ENCODE measurements at places on chromosomes 11 and 22.

DNA sequence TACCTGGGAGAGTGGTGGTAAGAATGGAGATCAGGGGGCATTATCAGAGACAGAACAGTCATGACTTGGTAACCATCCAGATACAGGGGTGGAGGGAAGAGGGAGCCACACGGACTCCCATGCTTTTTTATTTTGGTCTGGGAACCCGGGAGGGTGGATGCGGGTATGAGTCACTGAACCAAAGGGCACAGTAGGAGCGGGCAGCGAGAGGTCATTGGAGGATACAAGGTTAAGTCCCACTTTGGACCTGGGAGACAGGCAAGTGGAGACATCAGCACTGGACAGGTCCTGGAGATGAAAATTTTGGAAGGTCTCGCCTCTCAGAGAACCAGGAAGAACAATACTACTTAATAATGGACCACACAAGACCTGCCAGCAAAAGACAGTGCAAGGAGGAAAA, 6.7 kb downstream of the HDHD5 start:
- DNase-seq, result no peak

GRCh38 chr22:37674951-37675929, at the start of gene LGALS1:
LGALS1 (plus strand) TSS chr22:37675636; CDS start chr22:37675703, 67 bp downstream.
- peak; percentile 96 for DNase-seq

DNA sequence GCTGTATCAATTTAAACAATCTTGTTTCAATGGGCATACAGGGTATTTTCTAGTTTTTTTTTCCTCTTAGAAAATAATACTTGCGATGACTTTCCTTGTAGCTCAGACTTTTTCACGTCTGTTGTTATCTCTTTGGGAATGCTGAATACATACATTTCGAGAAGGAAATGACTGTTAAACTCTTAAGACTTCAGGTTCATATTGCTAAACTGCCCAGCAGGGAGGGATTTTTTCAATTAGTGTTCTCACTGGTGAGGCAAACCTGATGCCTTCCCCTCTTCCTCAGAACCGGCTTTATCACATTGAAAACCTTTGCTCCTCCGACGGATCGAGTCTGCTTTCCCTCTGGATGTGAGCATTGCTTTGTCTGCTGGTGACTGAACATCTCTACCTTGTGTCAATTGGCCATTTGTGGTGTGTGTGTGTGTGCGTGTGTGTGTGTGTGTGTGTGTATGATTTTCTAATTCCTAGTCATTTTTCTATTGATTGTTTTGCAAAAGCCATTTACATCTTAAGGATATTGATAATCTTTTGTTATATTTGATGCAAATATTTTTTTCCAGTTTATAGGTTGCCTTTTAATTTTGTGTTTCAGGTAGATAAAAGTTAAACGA, 6.6 kb downstream of the NEAT1 start:
- DNase-seq, result no peak

DNA sequence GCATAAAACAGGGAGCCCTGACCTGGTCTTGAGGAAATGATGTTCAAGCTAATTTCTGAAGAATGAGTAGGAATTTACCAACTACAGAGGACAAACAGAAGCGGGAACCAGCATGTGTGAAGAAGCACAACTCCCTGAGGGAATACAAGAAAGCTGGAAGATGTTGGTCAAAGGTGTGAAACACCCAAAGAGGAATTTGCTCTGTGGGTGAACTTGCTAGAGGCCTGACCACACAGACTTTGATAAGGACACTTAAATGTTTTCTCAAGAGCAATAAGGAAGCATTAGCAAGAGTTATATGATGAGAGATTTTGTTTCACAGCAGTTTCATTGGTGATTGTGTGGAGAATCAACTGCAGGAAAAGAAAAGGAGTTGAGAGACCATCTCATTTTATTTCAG, 17.6 kb downstream of the SLC5A12 start:
- no peak for DNase-seq

DNA sequence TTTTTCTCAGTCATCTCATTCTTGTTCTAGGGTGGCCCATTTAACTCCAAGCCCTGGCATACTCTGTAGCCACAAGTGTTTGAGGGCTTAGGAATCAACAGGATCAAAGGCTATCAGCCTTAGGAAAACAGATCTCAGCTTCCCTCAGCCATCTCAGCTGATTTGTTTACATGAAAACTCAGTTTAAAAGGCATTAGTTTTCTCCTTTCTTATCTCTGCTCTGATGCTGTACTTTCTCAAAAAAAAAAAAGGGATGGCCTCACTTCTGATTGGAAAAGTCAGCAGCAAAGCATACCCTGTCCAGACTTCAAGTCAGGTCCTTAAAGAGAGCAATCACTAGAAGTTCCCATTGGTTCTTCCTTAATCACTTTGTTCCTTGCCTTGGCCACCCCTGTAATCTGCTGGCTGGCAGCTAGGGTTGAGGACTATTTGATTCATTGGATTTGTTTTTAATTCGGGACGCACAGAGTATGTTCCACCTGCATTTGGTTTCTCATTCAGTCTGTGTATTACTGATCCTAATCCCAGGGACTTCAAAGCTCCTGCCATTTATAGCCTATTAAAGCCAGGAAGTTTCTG, 102.8 kb downstream of the EXT2 start:
- no peak for DNase-seq

DNA sequence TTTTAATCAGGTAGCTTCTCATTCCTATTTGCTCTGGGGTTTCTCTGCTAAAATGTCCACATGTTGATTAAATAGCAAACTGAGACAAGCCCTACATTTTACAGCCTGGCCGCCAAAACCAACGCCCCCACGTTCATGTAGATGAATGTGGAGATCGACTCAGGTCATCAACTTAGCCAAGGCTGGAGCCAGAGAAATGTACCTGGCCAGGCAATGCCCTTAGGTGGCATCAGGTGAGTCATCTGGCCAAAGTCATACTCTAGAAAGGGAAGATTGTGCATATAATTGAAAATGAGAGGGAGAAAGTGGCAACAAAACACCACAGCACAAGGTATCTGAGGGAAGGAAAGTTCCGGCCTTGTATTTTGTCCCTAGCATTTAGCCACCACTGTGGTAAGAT, 37.1 kb upstream of the CCDC89 start:
- no peak for DNase-seq

GRCh38 chr22:16834971-16835370, 9.8 kb upstream of the XKR3 start:
- DNase-seq, result no peak

GRCh38 chr11:17766590-17766989, 32.0 kb downstream of the KCNC1 start:
- no peak for DNase-seq

DNA sequence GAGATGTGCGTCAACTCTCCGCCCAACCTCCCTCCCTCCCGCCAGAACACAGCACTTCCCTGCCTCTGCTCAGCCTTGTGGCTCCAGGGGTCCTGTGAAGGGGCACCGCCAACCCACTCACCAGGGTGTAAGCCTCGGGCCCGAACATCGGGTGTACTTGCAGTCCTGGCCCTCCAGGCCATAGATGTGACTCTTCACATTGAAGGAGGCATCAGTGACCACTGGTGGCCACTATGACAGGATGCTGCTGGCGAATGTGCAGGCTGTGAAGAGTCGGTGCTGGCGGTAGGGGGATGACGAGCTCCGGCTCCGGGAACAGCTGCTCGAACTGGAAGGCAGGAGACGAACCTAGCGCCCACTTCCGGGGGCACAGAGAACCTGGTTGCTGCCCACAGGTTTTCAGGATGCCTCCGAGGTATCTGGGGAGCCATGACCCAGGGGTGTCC, 97.4 kb downstream of the MED15 start:
- DNase-seq, result no peak

- DNase-seq, result no peak
These were observed 4.1 kb downstream of the OR5B17 start for GRCh38 chr11:58354727-58355126.

- no peak for DNase-seq
These were observed 745 bp upstream of the ZBTB44 start for GRCh38 chr11:130315354-130315970.

- DNase-seq, result no peak
These were observed 49.3 kb upstream of the HMGXB4 start for GRCh38 chr22:35208003-35208402.

GRCh38 chr11:86497310-86497709, 122.6 kb downstream of the CCDC81 start:
- peak; percentile 66 for DNase-seq

GRCh38 chr22:31075961-31076360, 5.2 kb upstream of the SMTN start:
- DNase-seq, result peak; percentile 90

- DNase-seq, result no peak
These were observed 5.6 kb downstream of the OVOL1 start for GRCh38 chr11:65792456-65792855.

DNA sequence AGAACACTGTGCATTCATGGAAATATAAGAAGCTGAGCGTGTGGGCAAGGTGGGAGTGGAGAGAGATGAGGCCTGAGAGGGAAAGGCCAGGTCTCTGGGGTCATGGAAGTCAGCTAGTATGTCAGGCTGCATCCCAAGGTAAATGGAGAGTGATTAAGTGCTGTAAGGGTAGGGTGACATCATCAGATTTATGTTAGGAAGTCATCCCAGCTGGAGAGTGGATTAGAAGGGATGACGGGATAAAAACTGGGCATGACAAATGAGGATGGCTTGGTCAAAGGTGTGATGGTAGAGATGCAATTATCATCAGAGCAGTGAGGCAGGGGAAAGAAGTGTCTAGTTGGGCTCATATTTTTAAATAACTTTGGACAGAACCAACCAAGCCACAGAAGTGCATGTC, 3.5 kb upstream of the ENDOD1 start:
- no peak for DNase-seq

- no peak for DNase-seq
These were observed 35.9 kb downstream of the ST3GAL4 start for GRCh38 chr11:126391286-126391954.

DNA sequence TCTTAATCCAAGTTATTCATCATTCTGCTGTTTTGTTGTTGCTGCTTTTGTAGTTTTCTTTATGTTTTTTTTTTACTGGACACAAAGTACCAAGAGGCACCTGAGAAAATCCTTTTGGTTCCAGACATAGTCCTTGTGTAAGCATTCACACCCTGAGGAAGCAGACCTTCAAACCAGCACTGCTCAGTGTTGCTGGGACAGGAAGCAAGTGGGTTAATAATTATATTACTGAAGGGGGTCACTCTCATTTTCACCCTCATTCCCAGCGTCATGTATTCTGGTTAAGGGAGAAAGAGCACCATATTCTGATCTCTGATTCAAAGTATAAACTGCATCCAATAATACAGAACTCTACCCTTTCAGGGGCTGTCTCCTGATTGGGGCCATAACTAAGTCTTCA, 5.9 kb upstream of the ALKBH3 start:
- no peak for DNase-seq

DNA sequence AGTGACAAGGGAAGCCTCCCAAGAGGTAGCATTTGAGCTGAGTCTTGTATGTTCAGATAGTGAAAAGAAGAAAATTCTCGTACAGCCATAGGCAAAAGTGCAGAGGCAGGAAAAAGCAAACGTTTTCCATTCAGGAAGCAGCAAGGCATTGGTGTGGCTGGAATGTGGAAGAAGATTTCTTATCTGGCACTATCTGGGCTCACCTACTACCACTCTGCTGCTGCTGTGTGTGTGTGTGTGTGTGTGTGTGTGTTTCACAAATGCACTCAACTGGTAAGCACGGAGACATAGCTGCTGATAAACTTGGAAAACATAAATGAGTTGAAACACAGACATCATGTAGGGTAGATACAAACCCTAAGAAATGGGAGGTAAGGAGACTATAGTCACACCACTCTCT, 92.8 kb upstream of the ARHGAP42 start:
- no peak for DNase-seq

- DNase-seq, result no peak
These were observed 29.9 kb downstream of the SFI1 start for GRCh38 chr22:31526270-31526669.

GRCh38 chr11:108726077-108726800, 61.4 kb downstream of the DDX10 start:
- DNase-seq, result no peak

- DNase-seq, result no peak
These were observed 1.8 kb upstream of the DDB2 start for GRCh38 chr11:47212938-47213337.

- DNase-seq, result no peak
These were observed 170.0 kb downstream of the LRRC4C start for GRCh38 chr11:41289408-41289807.

DNA sequence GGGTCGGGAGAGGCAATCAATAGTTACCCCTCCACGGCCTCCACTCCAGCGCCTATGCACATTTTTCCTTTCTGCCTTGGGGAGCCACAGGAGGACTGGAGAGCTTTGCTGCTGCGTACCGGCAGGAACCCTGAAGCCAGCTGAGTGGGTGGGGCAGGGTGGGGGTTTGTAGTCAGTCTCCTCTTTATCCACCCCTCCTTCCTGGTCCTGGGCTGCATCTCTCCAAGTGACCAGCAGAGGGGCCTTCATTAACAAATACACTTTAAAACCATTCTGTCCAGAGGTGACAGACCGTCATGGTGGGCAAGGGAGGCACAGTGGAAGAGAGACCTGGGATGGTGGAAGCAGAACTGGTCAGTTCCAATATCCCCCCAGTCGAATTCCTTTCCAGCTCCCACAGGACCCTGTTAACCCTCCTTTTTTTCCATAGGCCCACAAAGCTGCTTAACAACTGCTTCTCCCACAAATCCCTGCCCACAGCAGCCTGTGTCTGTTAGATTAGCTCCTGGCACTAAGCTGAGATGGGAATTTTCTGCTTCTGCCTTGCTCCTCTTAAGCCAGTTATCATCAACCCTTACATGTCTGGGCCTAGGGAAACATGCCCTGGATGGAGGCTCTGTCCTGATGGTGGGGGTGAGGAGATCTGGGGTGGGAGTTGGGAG, 3.9 kb upstream of the ABCG4 start:
- peak; percentile 90 for DNase-seq

DNA sequence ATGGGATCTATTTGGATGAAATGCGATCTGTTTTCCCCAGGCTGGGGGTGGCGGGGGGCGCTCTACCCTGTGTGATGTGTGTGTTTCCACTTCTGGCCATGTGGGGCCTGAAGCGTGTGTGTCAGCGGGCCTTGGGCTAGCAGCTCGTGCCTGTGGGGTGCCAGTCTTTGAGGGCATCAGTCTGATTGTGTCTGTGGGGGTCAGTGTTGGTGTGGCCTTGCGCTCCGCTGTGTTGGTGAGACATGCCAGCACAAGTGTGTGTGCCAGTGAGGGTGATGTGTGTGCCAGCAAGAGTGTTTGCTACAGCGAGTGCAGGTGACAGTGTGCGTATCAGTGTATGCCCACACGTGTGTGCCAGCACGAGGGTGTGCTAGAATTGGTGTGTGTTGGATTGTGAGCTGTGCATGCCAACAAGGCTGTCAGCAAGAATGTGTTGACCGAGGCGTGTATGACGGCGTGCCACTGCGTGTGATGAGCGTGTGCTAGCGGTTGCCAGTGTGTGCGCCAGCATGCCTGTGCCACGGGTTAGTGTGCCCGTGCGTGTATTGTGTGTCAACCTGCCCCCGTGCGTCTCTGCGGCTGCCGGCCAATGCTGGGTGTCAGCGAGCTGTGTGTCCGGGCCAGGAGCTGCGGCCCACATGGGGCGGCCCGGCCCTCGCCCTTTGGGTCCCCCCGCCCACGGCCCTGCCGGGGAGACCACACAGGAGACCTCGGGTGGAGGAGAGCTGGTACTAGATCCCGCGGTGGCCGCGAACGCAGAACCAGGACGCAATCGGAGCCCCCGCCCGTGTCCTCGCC, 519 bp downstream of the ARRB1 start:
- peak; percentile 36 for DNase-seq

- peak; percentile 4 for DNase-seq
These were observed 127.0 kb upstream of the SERPIND1 start for GRCh38 chr22:20646906-20647305.

Measured in AG20443 (cell line).